Skin of body (tissue), 3 donors: ENCODE measurements at places on chromosomes 2 and 18. TPM values are rescaled to one million over a fixed set of nuclear protein-coding genes. Genes with fewer than 3 reads are reported as not detected.

GRCh38 chr2:103164748-103165147 is 402.9 kb downstream of the TMEM182 start:
- no peak for DNase-seq

GRCh38 chr2:239398521-239398921 is 2.3 kb downstream of the HDAC4 start:
- no peak for DNase-seq

DNA sequence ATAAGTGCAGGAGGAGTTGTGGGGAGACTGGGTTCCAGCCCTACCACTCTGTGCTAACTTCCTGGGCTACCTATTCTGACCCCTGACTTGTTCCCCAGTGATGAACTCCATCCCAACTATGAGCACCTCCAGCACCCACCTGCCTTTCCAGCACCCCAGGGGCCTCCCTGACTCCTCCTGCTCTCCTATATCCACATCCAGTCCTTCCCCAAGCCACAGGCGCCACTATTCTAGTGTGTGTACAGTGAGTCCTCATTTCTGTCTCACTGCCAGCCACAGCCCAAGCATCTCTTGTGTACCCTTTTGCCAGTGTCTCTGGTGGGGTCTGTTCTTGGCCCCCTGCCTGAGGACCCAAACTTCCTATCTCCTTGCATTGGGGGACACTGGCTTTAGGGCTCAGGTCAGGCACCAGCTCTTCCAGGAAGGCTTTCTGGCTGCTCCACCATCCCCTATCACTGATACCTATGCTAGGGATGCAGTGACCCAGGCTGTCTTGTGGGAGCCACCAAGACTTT is 145.2 kb downstream of the INHBB start:
- no peak for DNase-seq

GRCh38 chr2:144389151-144389929 is 130.6 kb downstream of the ZEB2 start:
- no peak for DNase-seq

DNA sequence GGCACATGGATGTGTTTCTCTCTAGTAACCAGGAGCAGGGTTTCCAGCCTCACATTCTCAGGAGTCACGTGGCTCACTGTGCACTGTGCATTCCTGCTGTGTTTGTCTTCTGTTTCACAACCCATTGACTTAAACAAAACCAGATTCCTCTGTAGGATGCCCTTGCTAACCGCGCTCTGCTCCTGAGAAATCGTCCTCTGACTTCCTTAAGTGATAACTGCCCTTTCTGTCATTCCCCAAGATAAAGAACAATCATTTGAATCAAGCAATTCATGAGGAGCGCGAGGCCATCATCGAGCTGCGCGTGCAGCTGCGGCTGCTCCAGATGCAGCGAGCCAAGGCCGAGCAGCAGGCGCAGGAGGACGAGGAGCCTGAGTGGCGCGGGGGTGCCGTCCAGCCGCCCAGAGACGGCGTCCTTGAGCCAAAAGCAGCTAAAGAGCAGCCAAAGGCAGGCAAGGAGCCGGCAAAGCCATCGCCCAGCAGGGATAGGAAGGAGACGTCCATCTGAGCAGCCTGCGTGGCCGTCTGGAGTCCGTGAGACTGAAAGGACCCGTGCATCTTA is 60.2 kb downstream of the RALBP1 start:
- peak; percentile 93 for DNase-seq

DNA sequence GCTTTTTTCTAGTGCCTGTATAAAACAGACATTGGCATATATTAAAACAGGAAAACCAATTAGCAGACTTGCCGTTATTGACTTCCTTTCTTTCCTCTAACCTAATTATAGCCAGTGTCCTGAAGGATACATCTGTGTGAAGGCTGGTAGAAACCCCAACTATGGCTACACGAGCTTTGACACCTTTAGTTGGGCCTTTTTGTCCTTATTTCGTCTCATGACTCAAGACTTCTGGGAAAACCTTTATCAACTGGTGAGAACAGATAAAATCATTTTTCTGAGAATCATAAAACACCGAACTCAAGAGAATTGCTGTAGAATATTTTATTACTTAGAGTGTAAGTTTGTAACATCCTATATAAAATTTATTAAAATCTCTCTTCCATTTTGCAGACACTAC is 74.3 kb downstream of the SCN2A start:
- DNase-seq = no peak

DNA sequence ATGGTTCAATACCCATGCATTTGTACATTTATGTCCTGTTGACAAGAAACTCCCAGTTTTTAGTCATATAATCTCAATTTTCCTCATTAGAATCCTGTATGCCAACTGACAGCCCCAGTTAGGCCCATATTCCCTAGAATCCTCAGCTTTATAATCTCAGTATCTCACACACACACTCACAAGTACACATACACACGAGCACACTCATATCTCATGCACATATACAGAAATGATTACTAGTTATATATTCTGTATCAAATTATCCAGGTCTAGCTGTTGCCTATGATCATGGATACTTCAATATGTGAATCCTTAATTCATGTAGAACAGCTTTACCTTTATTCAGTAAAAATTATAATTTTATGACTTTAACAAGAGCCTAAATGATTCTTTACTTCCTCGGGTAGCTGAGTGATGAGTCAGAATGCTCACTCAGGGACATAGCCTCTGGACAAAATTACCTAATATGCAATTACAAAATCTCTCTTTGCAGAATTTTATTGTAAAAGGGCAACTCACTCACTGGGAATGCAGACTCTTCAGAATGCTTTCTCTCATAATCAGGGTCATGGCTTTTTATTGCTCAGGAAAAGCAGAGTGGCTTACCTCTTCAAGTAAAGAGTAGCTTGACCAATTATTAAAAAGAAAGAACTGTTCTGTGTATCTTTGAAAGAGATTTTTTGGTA is 193.6 kb upstream of the PIK3C3 start:
- no peak for DNase-seq

DNA sequence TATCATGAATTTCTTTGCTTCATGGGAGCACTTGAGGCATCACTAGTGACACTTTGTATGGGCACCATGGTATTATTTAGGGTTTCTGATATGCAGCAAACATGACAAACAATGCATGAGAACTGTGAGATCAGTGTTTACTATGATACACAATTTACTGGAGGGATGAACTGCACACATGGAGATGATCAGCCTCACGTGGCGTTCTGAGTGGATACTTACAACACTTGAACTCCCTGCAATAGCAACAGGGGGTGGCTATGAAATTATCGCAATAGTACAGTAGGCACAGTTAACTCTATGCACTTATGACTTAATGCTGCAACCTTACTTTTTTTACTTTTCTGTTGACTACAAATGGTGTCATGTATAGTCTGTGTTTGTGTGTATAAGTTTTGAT is 18.5 kb upstream of the UGT1A8 start:
- no peak for DNase-seq

DNA sequence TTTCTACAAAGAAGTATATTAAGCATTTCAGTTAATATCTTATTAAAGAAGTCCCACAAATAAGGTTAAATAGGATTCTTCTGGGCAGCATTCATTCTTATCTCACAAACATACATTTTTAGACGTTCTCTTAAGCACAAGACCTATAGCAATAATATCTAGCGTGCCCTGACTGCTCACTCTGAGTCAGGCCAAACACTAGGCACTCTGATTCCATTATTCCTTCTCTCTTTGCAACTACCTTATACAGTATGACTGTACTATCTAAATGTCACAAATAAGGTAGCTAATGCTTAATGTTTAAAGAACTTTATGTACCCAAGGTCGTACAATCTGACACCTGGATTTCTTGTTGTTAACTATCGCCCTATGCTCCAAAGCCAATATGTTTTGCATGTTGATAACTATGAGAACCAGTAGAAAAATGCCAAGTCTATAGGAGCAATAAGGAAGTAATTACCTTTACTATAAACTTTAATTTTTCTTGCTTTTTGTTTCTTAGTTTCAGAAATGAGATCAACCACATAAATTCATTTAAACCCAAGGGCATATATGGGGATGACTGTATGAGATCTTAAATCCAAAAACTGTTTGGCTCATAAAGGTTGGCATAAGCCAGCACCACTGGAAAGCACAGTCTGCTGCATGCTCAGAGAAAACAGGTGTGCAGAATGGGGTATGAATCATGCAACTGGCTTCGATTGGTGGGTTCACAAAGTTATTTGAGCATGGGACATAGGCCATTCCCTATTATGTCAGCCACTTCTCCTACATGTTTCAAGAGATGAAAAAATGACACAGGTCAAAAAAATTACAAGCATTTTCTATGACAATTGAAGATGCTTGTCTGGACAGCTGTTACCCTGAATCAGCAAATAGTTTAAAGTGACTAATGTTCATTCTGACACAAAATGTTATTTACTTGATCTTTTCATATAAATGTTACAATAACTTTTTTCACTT is 352.0 kb downstream of the IRS1 start:
- peak; percentile 4 for DNase-seq

- peak; percentile 88 for DNase-seq
Observed at GRCh38 chr2:186887107-186888090, 38.4 kb upstream of the ZSWIM2 start.

GRCh38 chr2:102337481-102338386 is 17.9 kb upstream of the IL18R1 start:
- DNase-seq = no peak

DNA sequence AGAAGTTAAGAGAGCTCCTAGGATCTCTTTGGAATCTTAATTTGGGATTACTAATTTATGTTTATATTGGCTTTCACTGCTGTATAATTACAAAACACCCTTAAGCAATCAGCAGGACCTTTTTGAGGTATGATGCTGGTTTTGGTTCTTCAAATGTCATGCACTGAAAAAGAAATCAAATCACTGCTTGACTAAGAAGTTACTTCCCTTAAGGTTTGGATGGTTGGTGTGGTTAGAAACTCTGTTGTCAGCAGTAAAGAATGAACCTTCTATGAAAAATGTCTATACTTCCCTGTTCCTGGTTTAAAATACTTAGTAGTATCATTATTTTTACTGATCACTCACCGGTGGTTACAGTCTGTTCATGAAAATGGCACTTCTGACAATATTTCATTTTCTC is 5.5 kb downstream of the COLEC12 start:
- DNase-seq = no peak

- no peak for DNase-seq
Observed at GRCh38 chr18:79971211-79971952, 6.9 kb downstream of the HSBP1L1 start.

- DNase-seq = no peak
Observed at GRCh38 chr2:80259292-80259691, 45.3 kb downstream of the LRRTM1 start.

DNA sequence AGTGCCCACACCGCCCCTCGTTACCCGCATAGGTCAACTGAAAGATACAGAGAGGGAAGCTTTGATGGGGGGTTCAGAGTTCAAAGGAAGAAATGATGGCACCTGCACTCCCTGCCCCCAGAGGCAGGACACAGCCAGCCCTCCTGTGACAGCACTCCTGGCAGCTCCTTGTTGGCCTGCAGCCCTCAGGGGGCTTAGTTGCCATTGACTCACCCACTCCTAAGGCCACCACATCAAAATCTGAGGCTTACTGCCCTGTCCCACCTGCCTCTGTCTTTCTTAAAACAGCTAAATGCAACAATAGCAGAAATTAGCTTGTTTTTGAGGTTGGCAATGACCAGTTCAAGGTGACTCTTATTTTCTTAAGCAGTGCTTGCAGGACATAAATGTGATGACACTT is 31.6 kb upstream of the SLC35F6 start:
- DNase-seq = no peak

DNA sequence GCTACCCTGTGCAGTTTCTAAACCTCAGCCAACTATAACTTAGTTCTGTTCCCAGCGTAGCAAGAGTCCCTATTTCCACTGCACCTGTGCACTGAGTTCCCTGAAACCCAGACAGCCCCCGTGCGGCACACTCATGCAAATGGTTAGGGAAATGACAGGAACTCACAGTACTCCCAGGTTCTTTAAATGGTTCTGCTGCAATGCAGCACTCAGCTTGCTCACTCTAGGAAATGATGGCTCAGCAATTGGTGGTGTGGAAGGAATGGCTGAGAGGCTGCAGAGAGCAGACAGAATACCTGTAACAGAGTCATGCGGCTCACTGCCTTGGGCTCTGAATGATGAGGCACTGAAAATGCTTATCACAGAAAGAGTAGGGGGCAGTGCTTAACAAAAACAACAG is 143.0 kb downstream of the RAD51AP2 start:
- no peak for DNase-seq

GRCh38 chr2:76870581-76870980 is 651.6 kb downstream of the LRRTM4 start:
- no peak for DNase-seq

DNA sequence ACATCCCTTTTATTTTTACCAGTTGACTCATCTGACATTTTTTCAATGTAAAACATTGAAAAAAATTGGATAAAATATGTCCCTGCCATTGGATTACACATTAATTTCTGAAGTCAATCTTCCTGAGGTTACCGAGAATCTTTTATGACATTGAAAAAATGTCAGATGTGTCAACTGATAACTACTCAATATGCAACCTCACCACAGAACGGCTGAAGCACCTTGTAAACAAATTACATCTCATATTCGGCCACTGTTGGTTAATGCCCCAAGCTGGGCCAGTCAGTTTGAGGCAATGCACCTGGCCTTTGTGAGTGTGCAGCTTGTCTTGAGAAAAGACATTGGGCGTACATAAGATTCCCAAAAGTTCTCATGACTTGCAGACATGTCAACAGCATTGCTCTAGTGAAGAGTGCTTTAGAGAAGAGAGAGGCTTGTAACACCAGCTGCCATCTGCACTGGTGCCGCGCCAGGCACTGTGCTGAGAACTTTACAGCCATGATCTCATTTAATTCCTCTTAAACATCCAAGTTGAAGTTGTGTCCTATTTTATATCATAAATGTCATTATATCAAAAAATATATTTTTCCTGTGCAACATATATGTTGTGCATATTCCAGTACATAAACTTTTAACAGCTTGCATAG is 112.7 kb upstream of the SLC35G4 start:
- DNase-seq = peak; percentile 13

DNA sequence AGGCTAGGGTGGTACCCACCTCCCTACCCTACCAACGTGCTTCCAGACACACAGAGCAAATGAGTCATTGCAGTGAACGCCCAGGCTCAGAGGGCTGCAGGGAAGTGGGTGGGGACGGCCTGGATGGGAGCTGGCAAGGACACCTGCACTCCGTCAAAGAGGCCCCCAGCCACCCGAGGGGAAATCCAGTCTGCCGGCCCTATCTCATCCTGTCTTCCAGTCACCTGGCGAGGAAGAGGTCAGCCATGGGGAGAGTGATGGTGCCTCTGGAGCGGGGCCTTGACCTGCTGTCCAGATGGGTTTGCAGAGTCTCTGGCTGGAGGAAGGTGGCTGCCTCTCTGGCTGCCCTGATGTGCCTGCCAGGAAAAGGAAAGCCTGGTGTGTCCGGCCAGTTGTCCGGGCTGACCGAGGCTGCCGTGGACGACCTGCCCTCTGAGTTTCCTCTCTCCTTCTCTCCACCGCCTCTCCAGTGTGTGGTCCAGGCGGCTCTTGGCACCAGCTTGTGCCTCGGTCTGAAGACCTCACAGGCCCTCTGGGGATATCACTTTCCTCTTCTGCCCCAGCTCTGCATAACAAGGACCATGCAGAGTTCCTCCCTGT is 209.7 kb upstream of the COPS8 start:
- DNase-seq = peak; percentile 29

PDK1 gene
- total RNA-seq = 17.7 TPM

CHRND gene
- 2.4 TPM for total RNA-seq

MROH2A gene
- total RNA-seq = 0.49 TPM

SUMO1 gene
- 80.5 TPM for total RNA-seq

KCNG2 gene
- total RNA-seq = 0.49 TPM

ANKRD44 gene
- 21.8 TPM for total RNA-seq
